ENCODE measurements at places on chromosomes 2 and 18. TPM values are rescaled to one million over a fixed set of nuclear protein-coding genes. Genes with fewer than 3 reads are reported as not detected.

Gene GKN1
- total RNA-seq = not detected

DNA sequence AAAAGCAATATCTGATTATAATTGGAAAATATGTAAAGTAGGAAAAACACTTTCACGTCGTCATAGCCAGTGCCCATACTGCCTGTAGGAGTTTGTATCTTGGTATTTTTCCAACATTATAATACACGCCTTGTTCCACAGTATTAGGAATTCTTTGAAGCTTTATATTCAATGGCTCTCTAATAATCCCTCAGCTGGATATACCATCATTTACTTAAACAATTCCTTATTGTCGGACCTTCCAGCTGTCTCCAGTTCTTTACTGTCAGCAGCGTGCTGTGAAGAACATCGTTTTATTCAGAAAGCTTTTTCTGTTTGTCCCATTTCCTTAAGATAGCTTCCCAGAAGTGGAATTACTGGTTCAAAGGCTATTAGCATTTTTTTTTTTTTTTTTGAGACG is 31.7 kb downstream of the ATP6V1C2 start:
- DNase-seq = no peak

Gene CDK15
- total RNA-seq = not detected

Gene METTL4
- 8.3 TPM for total RNA-seq

- DNase-seq = no peak
Measured at GRCh38 chr2:202545523-202545922, 89.2 kb upstream of the FAM117B start.

Measured in dermis microvascular lymphatic vessel endothelial cell (primary cell).